ENCODE measurements at places on chromosomes 3 and 15.

DNA sequence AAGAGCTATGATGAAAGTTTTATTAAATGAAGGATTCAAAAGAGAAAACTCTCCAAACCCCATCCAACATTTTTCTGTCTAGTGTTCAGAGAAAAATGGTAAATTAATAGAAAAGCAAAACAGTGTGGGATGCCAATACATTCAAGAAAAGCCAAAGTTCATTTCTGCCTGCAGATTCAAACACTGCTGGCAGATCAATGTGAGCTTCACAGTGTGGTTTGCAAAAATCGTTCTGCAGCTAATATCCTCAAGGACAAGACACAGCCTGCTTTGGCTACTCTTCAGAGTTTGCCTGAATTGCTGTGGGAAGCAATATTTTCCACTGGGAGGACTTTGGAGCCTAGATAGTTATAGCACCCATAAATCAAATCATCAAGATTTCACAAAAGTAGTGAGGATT lies 619.9 kb upstream of the SUCLG2 start:
- DNase-seq: no peak

- no peak for DNase-seq
Observed at GRCh38 chr3:172283841-172284357, 164.4 kb downstream of the GHSR start.

DNA sequence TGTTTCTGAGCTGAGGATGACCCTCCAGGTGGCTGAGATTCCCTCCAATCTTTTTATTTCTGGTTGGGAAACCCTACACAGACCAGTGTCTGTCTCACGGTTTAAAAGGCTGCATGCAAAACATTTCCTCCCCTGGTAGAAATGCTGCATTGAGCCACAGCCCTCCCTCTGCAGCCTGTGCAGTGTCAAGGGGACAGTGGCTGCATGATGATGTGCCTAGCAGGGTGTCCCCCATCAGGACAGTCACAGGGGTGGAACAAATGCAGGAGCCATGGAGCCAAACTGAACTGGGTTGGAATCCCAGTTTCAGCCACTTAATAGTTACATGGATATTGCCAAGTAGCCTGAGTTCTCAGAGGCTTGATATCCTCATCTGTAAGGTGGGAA lies 147.9 kb upstream of the CTDSPL start:
- DNase-seq: no peak

GRCh38 chr3:130946882-130947281 lies 53.0 kb downstream of the ATP2C1 start:
- DNase-seq: no peak

- peak; percentile 9 for DNase-seq
Observed at GRCh38 chr3:160400702-160401150, 1.3 kb downstream of the SMC4 start.

DNA sequence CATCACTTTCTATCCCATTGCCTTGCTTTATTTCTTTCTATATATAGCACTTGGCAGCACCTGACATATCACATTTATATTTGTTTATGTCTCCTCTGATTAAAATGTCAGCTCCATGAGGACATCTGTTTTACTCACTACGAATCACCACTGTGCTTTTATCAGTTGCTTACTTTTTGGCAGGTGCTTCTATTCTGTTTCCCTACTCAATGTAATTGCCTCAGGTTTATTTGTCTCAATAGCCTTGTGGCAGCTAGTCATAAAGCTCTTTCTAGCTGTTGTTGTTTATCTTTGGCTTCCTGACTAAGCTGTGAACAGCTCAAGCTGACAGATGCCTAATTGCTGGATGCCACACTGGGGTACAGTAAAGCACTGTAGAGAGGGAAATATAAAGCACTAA lies 85.5 kb downstream of the VPS13C start:
- no peak for DNase-seq

DNA sequence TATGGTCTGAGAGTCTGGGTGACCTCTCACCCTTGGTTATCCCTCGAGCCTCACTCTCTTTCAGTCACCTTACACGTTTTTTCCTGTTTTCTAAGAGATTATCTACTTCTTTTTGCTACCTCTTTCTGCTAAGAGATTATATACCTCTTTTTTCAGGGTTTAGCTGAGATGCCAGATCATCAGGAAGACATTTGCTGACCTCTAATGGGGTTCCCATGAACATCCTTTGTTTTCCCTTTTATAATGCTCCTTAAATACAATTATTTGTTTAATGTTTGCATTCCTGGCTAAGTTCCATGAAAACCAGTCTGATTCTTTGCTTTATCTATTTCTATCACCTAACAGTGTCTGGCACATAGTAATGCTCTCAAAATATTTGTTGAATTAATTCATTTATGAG lies 39.6 kb downstream of the LEKR1 start:
- no peak for DNase-seq

- no peak for DNase-seq
Observed at GRCh38 chr3:151205482-151205881, 2.5 kb upstream of the GPR171 start.

GRCh38 chr15:81911022-81911971 lies 134.5 kb downstream of the MEX3B start:
- DNase-seq: no peak

DNA sequence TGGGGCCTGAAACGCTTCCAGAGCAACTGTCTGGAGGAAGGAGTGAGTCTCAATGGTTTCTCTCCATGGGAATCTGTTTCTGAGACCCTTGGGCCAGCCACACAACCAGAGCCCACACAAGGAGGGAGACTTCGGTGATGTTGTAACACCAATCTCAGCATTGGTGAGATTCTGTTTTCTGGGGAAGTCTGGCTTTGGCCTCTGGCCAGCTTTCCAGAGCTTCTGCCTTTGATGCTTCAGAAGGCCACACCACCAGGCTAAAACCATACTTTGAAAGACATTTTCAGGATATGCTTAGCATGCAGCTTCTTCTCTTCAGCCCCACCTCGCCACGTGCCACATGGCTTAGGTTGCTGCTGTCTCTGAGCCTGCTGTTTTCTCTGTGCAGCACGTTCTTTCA lies 3.6 kb upstream of the EEFSEC start:
- no peak for DNase-seq

All from stimulated activated CD4-positive, alpha-beta T cell treated with anti-CD3 and anti-CD28 coated beads, Interleukin-2, amount 100 ng/mL, for 48 hours (primary cell).